ENCODE measurements at places on chromosomes 1 and 21.

DNA sequence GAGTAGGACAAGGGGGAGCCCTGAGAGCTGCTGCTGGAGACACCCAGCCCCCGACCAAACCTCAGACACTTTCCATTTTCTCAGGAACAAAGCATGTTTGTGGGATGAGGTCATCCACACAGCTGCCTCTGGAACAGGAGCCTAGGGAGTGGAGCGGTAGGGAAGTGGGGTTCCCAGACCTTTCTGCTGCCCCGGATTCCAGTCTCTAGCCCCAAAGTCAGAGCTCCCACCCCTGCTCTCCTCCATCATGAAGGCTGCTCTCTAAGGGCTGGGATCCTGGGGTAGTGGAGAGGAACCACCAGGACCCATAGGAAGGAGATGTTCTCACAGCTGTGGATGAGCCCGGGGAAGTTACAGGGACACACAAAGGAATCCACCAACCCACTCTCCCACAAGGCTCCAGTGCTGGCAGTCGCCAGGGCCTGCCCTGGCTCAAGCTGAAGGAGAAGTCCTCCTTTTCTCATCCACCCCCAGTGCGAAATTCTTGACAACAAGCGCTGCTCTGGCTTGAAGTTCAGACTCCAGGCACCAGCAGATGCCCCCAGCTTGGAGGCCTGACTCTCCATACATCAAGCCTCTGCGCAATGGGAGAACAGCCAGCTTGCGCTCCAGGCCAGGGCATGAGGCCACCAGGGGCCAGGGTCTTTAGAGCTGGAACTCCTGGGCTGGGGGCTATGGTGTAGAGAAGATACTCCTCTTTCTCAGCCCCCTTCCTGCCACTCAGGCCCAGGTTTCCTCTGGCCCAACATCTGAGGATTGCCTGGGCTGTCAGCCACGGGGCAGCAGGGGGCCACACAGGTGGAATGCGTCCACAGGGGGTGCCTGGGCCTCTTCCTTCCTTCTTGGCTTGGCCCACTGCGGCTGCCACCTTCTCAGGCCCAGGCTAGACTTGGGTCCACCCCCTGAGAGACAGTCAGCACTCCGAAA, 4.5 kb downstream of the FHL3 start:
- no peak for DNase-seq

GRCh38 chr1:98764485-98764884, 103.0 kb downstream of the SNX7 start:
- no peak for DNase-seq

- DNase-seq, result peak; percentile 13
These were observed 296.6 kb downstream of the OMA1 start for GRCh38 chr1:58249737-58250586.

- DNase-seq, result no peak
These were observed 107.1 kb downstream of the TLR5 start for GRCh38 chr1:223035724-223036478.

- DNase-seq, result no peak
These were observed 47.1 kb downstream of the EXTL2 start for GRCh38 chr1:100847361-100848082.

DNA sequence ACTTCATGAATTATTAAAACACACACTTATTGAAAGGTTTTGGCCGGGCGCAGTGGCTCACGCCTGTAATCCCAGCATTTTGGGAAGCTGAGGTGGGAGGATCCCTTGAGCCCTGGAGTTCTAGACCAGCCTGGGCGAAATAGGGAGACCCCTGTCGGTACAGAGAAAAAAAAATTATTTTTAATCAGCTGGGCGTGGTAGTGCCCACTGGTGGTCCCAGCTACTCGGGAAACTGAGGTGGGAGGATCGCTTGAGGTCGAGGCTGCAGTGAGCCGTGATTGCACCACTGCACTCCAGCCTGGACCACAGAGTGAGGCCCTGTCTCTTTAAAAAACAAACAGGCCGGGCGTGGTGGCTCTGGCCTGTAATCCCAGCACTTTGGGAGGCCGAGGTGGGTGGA, 1.7 kb downstream of the GABPB2 start:
- no peak for DNase-seq

DNA sequence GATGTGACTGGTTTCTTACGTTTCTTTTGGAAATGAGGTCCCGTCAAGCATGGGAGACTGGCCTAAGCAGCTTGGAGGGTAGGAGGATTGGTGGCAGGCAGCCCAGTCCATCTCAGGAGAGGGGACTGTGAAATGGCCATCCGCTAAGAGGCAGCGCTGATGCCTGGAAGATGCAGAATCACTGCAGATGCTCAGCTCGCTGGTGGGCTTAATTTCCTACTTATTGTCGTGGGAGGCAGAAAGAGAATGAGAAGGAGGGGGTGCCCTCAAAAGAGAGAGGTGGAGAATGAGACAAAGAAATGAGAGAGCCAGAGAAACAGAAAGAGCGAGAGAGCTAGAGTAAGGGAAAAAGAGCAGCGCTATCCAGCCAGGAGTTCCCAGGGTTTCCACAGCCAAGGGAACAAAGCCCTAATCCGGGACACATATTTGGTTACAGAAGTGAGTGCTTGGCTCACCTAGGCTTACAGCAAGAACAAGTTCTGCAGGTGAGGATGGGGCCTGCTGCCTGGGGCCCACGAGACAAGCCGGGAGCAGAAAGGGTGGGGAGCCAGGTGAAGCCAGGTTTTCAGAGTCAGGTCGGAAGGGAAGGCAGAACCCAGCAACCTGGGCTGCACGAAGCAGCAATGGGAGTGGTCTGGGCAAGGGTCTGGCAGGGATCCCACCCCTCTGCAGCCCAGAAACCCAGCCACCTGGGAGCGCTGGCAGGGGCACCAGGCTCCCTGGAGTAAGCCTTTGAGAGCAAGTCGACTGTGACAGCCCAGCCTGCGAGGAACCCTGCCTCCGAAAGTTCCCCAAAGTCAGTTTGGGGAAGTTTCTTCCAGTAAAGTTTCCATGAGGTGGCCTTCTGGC, 5.8 kb downstream of the ECE1 start:
- DNase-seq, result no peak

GRCh38 chr1:193185211-193185610, 1.2 kb downstream of the B3GALT2 start:
- no peak for DNase-seq

DNA sequence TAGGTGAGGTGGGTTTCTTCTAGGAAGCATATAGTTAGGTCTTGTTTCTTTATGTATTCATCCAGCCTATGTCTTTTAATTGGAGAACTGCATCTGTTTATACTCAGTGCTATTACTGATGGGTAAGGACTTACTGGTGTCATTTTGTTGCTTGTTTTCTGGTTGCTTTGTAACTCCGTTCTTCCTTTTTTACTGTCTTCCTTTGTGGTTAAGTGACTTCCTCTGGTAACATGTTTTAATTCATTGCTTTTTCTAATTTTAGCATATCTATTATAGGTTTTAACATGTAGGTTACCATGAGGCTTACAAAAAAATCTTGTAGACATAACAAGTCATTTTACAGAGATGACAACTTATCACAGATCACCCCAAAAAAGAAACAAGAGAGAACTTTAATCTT, 160.8 kb downstream of the VAV3 start:
- no peak for DNase-seq

DNA sequence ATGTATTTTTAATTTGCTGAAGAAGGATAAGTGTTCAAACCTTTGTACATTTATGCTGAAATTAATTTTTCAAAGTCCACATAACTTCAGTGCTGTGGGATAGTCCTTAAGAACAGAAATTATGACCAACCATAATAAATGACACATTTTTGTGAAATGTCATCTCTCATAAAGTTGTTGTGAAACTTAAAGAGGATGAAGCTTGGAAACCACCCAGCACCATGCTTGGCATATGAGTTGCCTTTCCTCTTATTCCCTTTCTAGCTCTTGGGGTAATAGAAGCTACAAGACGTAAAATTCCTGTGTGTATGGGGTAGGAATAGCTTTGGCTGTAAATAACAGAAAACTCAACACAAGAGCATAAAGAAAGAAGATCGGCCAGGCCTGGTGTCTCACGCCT, 18.9 kb upstream of the USP24 start:
- DNase-seq, result no peak

- no peak for DNase-seq
These were observed 207.4 kb downstream of the PDE4B start for GRCh38 chr1:66000033-66000637.

- DNase-seq, result peak; percentile 80
These were observed at the start of gene RNF207 for GRCh38 chr1:6205849-6206519. Gene RNF207, plus strand, starts transcription at chr1:6206119. Its CDS starts 417 bp downstream, at chr1:6206536.

- no peak for DNase-seq
These were observed 104.0 kb upstream of the PPP2R5A start for GRCh38 chr1:212181015-212181882.

DNA sequence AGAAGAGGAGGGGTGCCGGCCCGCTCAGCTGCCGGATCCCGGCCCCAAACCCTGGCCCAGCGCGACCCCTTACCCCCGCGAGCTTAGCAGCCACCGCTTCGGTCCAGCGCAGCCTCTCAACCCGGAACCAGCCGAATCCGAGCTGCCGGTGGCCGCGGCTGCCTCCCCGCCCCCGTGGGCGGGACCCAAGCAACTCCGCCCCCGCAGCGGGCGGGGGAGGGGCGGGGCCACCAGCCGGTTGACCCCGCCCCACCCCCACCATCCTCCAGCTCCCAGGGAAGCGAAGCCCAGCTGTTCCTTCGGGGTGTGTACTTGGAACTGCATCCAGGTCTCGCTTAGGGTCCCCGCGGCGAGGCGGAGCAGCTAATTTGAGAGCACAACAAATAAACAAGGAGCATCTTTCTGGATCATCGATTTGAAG, at the start of gene TRIM62:
TSS of gene TRIM62 (minus strand) at position 123 of the 421 bp plus-strand sequence. CDS start 611 bp downstream, outside the sequence.
- DNase-seq, result peak; percentile 78

DNA sequence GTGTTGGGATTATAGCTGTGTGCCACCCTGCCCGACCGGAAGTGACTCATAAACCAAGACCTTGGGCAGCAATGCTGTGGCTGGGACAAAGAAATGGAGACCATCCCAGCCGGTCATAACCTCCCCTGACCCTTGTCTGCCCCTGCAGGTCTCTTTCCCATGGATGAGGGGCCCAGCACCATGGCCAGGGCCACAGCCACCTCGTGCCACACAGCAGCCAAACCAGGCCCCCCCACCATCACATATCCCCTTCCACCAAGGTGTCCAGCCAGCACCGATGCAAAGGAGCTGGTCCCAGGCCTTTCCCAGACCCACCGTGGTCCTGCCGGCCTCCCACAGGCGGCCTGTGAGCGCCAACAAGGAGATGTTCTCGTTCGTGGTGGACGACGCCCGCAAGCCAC, 42.2 kb downstream of the FHAD1 start:
- DNase-seq, result no peak

DNA sequence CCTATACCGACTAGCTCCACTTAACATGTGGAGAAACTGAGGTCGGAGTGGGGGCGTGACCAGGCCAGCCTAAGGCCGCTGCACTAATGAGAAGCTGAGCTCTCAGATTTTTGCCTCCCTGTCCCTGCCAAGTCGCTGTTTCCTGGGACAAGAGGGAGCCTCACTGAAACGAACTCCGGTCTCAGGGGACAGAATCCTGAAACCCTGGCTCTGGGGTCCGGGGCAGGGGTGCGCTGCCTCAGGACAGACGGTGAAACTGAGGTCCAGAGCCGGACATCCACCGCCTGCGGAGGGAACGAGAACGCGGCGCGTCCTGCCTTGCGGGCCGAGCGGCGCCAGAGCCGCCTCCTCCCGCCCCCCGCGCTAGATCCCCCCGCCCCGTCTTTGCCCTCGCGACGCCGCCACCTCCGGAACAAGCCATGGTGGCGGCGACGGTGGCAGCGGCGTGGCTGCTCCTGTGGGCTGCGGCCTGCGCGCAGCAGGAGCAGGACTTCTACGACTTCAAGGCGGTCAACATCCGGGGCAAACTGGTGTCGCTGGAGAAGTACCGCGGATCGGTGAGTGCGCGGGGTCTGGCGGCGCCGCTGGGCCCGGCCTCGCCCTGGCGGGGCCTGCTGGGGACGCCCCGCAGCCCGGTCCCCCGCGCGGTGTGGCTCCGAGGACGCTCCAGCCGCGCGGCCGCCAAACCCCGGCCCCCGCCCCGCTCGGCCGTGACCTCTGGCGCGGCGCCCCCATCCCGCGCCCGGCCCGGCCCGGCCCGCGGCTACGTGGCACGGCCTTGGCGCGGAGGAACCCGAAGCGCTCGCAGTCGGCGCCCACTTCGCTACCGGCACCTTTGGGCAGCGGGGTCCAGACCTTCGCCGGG, at the start of gene GPX7:
TSS of gene GPX7 (plus strand) at position 381 of the 865 bp plus-strand sequence. CDS start at position 420, 39 bp downstream.
- peak; percentile 65 for DNase-seq

DNA sequence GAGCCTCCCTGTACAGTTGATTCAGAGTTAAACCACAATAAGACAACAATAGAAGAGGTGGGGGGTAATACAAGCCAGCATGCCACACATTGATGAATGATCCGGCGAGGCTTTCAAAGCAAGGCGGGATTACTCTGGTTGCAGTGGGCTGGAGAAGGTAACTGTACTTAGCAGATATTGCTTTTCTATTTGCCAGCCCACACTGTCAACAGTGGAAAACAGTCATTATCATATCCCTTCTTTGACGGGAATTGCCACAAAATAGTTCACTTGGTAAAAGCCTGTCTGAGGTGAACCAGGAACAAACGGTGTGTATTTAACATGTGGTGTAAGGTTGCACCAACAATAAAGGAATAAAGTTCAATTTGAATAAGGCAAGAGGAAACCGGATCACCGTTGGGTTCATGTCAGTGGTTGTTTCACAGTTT, 5.8 kb upstream of the KCNJ15 start:
- DNase-seq, result no peak

- DNase-seq, result no peak
These were observed 25.6 kb downstream of the TRABD2B start for GRCh38 chr1:47971385-47972160.
